Hematopoietic multipotent progenitor cell treated with erythropoietin and hydrocortisone succinate and interleukin-3 and kit ligand, for 4 days (in vitro differentiated cells): ENCODE measurements at places on chromosomes 3 and 15.

DNA sequence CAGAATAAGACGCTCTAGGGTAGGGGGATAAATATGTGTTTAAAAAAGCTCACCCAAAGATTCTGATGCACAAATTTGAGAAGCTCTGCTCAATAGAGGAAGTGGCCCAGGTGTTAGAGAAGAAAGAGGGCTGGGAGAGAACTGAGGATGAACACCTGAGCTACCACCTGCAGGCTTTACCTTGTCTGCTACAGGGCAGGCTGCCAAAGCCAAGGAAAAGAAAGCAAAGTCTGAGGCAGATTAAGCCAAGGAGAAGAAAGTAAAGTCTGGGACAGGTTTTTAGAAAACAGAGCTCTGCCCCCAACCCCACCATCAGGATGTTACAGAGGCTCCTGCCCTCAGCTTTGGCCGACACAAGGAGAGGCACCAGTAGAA is 92.9 kb downstream of the THRB start:
- no peak for DNase-seq

DNA sequence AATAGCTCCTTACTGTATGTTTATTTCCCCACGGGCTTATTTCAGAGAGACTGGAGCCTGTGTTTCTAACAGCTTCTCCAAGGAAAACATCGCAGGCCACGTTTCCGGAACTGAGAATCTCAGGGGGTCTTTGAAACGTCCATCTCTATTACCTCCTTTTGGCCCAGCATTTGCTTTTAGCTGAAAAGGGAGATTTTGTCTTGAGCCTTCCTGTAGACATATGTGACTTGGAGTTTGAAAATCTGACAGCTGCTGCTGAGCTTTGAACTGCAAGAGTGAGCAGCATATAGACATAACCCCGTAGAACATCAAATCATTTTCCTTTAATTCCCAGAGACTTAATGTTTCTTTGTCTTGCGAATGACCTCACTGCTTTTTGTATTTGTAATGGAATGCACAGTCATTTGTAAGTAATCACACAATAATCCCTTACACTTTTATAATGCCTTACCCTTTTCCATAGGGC is 54.6 kb downstream of the LPP start:
- no peak for DNase-seq

DNA sequence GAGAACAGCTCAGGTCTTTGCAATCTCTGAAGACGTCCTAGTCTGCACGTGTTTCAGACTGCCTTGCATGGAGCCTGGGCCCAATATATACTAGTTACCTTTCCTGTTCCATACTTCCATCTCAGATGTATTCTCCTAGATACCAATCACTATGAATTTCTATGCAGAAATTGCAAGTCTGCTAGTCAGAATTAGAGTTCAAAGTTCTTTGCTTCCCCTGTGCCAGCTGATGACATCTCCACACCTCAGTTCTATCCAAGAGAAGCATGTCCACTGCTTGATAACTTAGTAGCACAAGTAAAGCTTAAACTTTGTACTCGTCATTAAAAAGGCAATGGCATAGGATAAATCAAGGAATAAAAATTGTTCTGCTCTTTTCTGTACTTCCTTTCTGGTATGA is 133.6 kb upstream of the PLXND1 start:
- no peak for DNase-seq

- DNase-seq = no peak
These were observed 16.9 kb upstream of the LRRC31 start for GRCh38 chr3:169886671-169887070.

DNA sequence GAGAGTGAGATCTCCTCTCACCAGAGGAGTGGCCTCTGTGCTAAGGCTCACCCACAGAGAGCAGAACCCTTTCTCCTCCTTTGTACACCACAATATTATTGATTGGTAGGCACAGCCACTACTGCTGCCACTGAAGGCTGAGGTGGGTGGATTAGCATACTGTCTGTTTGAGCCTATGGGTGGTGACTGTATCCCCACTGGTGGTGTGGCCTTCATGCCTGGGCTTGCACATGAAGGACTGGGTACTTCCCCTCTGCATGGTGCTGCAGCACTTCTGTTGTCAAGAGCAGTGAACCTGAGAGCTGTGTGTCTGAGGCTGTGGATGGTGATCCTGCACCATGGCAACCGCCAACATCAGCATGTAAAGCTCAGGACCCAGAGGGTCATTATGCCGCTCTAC is 35.7 kb upstream of the NECTIN3 start:
- DNase-seq = no peak

DNA sequence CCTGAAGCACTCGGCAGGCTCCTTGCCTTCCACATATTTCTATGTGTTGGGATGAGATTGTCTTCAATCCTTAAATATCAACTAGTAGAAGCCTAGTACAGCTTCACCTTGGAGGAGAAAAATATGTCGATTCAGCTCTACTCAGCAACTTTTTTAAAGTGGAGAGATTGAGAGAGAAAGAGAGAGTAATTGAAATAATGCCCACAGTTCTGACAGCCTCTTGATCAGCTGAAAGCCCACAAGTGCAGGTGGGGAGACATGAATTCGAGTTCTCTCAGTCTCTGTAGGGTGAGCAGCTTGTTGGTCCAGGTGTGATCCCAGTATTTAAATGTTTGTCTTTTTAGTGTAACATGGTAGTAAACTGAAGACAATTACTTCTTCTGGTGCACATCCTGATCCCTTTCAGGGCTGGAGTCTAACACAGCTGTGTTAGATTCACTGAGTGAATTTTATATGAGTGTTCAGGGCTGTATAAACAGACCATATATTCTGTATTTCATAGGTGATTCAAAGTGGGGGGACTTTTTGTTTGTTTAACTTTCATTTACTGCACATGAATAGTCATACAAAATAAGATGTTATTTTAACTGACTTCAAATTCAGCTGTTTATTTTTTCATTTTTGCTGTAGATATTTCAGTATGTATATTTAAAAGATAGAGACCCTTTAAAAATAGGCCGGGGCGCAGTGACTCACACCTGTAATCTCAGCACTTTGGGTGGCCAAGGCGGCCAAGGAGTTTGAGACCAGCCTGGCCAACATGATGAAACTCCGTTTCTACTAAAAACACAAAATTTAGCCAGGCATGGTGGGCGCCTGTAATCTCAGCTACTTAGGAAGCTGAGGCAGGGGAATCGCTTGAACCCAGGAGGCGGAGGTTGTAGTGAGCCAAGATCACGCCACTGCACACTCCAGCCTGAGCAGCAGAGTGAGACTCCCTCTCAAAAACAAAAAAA is 64.0 kb downstream of the ST6GAL1 start:
- DNase-seq = no peak

DNA sequence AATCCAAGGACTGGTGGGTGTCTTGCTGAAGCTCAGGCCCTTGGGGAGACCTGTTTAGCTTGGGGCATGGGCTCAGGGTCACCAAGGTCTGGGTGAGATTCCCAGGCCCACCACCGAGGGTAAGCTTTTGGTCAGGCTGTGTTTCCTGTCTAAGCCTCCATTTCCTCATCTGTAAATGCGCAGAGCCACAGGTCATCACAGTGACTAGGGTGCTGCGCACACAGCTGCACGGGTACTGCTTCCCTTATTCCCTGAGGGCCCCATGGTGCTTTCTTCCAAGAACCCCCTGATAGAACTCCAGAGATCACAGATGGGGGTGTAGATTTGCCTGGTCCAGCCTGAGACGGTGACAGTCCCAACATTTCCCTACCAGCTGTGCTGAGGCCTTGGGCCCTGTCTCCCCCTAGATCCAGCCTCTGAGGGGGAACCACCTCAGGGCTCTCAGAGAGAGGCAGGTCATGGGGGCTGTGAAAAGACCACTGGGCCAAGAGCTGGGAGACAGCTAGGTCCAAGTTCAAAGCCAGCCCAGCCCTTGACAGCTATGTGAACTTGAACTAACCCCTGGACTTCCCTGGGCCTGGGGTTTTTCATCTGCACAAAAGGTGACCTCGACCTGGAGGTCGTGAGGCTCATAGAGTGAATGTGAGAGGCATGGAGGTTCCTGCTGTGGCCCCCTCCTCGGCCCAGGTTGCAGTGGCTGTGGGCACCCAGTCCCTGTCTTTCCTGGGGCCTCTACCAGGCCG is 60.7 kb downstream of the SEMA3G start:
- DNase-seq = no peak

GRCh38 chr15:60035344-60035743 is 31.2 kb downstream of the FOXB1 start:
- DNase-seq = no peak

DNA sequence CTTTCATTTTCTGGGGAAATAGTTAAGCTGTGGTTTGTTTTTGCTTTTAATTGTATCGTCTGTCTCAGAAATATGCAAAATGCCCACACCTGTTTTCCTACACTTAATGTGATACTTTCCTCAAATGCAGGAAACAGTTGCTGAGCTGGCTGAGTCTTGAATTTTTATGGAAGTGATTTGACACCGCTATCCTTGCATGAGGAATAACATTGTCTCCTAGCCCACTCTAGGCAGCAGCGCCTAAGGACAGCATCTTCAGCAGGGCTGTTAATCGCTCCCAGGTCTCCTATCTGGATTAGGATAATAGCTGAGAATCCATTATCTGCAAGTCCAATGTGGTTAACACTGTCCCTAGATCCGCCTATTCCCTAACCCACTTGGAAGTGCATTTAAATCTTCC is 132.6 kb upstream of the NR2E3 start:
- DNase-seq = no peak

- peak; percentile 2 for DNase-seq
These were observed 256.2 kb downstream of the RORA start for GRCh38 chr15:60972866-60973265.

- DNase-seq = no peak
These were observed 41.5 kb downstream of the TNK2 start for GRCh38 chr3:195866686-195867511.

DNA sequence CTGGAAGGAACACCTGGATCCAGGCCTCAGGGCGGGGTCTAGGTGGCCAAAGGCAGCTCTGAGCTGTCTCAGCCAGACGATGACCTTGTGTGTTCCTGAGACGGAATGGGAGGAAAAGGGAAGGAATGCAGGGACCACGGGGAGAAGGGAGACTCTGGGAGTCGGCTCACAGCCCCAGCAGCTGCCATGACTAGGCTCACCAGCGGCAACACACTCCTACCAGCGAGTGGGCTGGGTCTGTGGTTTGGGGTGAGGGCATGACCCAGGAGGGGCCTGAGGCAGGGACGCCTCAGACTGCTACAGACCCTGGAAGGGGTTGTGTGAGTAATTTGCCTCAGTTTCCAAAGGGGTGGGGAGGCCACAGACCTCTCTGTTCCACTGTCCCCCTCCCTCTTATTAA is 19.8 kb downstream of the IQSEC1 start:
- DNase-seq = no peak
